ENCODE measurements at places on chromosomes 1 and 21.

DNA sequence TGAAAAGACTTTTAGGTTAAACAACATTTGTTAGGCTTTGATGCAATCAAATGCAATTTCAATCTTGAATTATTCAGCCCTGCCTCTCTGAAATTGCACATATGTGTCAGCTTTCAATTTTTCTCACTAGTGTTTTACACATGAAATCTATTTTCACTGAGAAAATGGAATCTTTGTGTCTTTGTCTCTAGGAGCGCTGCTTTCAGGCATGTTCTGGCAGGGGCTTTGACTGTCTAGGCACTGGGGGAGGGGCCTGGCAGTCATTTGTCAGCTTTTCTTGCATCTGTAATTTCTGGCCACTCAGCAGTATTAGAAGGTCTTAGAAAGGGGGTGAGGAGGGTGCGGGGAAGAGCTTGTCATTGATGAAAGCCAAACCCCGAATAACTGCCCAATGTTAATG, 264.4 kb downstream of the PTPRC start:
- peaks cover 55% of the 10 kb centered on the region for H3K36me3 ChIP-seq
- H3K27me3 ChIP-seq, result no peaks in the 10 kb centered on the region
- H3K27ac ChIP-seq, result peak overlapping the region; percentile 7
- no peak overlapping the region for H3K4me3 ChIP-seq
- no peak for DNase-seq
- peaks cover 42% of the 10 kb centered on the region for H3K4me1 ChIP-seq

GRCh38 chr1:76374086-76374485, 299.5 kb downstream of the ST6GALNAC3 start:
- DNase-seq, result no peak
- H3K27ac ChIP-seq, result no peak overlapping the region
- peaks cover 2% of the 10 kb centered on the region for H3K27me3 ChIP-seq
- H3K36me3 ChIP-seq, result no peaks in the 10 kb centered on the region
- H3K4me3 ChIP-seq, result no peak overlapping the region
- no peaks in the 10 kb centered on the region for H3K4me1 ChIP-seq

DNA sequence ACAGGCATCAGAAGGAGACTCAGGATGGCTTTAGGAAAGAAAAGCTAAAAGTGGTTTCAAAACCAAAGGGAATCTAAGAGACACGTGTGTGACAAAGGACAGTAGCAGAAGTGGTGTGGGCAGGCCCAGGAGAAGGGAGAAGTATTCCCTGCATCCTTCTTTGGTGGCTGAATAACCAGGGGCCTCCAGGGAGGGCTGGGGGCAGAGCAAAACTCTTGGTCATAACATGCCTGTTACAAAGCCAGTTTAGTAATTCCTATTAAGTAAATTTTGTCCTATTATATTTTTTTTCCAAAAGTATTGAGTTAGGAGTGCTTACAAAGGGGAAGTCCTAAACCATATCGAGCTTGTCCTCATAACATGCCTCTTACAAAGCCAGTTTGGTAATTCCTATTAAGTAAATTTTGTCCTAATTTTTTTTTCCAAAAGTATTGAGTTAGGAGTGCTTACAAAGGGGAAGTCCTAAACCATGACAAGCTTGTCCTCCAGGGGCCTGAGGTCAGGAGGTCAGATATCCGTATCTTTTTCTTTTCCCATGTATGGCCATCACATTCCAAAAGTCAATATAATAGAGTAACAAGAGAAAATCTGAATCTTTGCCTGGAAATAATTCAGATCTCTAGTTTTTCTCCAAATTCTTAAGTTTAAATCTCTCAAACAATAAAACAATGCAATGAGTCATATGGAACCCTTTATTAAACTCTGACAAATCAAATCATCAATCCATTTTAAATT, 509.2 kb downstream of the LTN1 start:
- DNase-seq, result no peak
- H3K36me3 ChIP-seq, result no peaks in the 10 kb centered on the region
- H3K27ac ChIP-seq, result no peak overlapping the region
- no peaks in the 10 kb centered on the region for H3K27me3 ChIP-seq

- no peak overlapping the region for H3K4me3 ChIP-seq
- no peaks in the 10 kb centered on the region for H3K36me3 ChIP-seq
- no peak for DNase-seq
- H3K27me3 ChIP-seq, result peaks cover 24% of the 10 kb centered on the region
- no peak overlapping the region for H3K27ac ChIP-seq
Observed at GRCh38 chr1:35668506-35668905, 27.2 kb upstream of the PSMB2 start.

GRCh38 chr1:7509598-7509997, 261.5 kb upstream of the VAMP3 start:
- H3K4me3 ChIP-seq, result no peak overlapping the region
- no peaks in the 10 kb centered on the region for H3K4me1 ChIP-seq
- H3K27me3 ChIP-seq, result no peaks in the 10 kb centered on the region
- no peak for DNase-seq
- no peaks in the 10 kb centered on the region for H3K36me3 ChIP-seq

- peaks cover 13% of the 10 kb centered on the region for H3K36me3 ChIP-seq
- H3K27ac ChIP-seq, result no peak overlapping the region
- no peak overlapping the region for H3K4me3 ChIP-seq
- no peak for DNase-seq
- peaks cover 3% of the 10 kb centered on the region for H3K4me1 ChIP-seq
Observed at GRCh38 chr1:167770127-167770526, 48.3 kb downstream of the MPZL1 start.

DNA sequence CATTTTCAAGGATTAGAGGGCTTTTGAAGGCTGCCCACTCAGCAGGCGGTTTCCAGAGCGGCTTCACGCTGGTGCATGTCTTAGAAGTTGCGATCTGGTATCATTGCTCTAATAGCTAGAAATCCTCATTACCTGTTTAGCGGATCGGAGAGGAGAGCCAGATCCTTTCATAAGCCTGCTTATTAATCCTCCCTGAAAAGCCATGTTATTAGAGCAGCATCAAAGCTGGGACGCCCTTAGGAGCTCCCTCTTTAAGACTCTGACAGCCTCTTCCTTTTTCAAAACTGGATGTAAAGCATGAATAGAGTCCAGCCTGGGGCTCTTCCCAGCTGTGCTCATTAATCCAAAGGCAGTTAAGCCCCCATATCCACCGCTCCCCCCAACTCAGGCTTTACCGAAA, 13.9 kb upstream of the CTSE start:
- no peaks in the 10 kb centered on the region for H3K36me3 ChIP-seq
- peaks cover 8% of the 10 kb centered on the region for H3K4me1 ChIP-seq
- H3K4me3 ChIP-seq, result no peak overlapping the region

DNA sequence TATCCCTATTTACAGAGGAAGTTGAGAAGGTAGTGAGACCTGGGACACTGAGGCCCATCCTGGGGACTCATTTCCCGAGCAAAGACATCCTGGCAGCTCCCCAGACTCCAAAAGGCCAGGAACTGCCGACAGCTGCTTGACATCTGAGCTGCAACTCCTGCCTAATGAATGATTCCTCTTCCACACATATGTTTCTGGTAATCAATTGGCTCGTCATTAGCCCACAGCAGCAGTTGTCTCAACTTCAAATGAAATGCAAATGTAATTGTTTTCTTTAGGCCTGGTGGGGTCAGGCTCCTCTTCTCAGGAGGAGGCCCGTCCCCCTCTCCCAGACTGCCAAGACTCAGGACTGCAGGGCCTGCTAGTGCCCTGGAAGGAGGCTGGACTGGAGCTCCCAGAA, 61.8 kb upstream of the DISP3 start:
- DNase-seq, result no peak
- H3K27ac ChIP-seq, result no peak overlapping the region
- H3K4me3 ChIP-seq, result no peak overlapping the region
- no peaks in the 10 kb centered on the region for H3K4me1 ChIP-seq

- DNase-seq, result no peak
- no peak overlapping the region for H3K27ac ChIP-seq
- H3K4me3 ChIP-seq, result no peak overlapping the region
- H3K4me1 ChIP-seq, result no peaks in the 10 kb centered on the region
- no peaks in the 10 kb centered on the region for H3K27me3 ChIP-seq
Observed at GRCh38 chr1:55636696-55637095, 421.5 kb upstream of the USP24 start.

DNA sequence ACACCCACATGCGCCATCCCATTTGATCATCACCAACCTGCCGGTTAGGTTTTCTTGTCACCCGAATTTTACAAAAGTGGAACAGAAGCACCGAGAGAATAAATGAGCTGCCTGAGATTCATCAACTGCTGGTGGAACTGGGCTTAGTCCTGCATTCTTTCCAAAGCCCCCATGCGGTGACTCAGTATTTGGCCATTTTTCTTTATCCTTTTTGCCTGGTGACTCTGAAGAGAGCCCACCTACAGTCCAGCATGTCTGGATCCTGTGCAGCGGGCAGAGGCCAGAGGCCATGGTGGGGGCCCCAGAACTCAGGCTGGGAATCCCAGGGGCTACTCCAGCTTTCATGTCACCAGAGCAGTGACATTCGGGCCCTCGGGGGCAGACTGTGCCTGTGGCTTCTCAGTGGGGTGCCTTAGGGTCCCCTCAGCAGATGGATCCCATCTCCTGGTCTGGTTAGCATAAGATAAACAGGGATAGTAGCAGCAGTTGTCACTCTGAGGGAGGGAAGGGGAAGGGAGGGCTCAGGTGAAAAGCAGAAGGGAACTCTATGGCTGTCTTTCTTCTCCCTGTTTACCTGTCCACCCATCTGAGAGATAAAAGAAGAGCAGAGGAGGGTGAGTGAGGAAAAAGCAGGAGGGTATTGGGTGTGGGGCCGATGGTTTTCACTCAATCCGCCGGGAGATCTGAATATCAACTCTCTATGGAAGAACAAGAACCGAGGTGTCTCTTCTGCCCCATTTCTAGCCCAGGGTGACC, 63.2 kb downstream of the KIF26B start:
- H3K27me3 ChIP-seq, result no peaks in the 10 kb centered on the region
- H3K4me1 ChIP-seq, result no peaks in the 10 kb centered on the region
- no peaks in the 10 kb centered on the region for H3K36me3 ChIP-seq
- H3K27ac ChIP-seq, result no peak overlapping the region
- no peak overlapping the region for H3K4me3 ChIP-seq

- H3K4me3 ChIP-seq, result no peak overlapping the region
- H3K27ac ChIP-seq, result no peak overlapping the region
- no peaks in the 10 kb centered on the region for H3K27me3 ChIP-seq
- peaks cover 33% of the 10 kb centered on the region for H3K36me3 ChIP-seq
- peaks cover 68% of the 10 kb centered on the region for H3K4me1 ChIP-seq
- DNase-seq, result no peak
Observed at GRCh38 chr1:54405898-54406293, 298 bp downstream of the SSBP3 start.

GRCh38 chr1:59238333-59238934, 58.5 kb upstream of the FGGY start:
- no peak for DNase-seq
- no peaks in the 10 kb centered on the region for H3K4me1 ChIP-seq
- H3K27me3 ChIP-seq, result peaks cover 6% of the 10 kb centered on the region
- H3K4me3 ChIP-seq, result no peak overlapping the region

DNA sequence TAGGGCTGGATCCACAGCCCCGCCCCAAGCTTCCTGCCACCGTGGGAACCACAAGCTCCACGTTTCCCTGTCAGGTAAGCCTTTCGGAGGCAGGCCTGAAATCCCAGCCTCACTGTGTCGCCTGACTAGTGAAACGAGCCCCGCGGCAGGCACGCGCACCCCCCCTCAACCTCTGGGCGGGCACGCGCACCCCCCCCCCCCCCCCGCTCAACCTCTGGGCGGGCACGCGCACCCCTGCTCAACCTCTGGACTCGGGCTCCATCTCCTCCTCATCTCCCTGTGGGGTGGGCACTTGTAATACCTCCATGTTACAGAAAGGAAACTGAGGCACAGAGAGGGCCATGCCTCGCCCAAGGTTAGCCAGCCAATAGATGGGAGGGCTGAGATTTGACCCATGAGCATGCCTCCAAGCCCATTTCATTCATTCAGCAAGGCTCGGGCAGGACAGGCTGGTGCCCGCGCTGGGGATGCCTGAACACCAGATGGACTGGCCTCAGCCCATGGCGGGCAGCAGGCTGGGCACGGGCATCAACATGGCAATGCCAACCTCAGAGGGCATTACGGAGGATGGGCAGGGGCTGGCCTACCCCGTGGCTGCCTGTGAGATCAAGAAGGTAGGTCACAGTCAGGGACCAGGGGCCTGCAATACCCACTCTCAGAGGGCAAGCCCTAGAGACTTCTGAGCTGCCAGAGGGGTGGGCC, 4.7 kb downstream of the CFAP410 start:
- DNase-seq, result no peak
- peaks cover 9% of the 10 kb centered on the region for H3K36me3 ChIP-seq
- H3K4me1 ChIP-seq, result peaks cover 9% of the 10 kb centered on the region
- H3K27me3 ChIP-seq, result no peaks in the 10 kb centered on the region

DNA sequence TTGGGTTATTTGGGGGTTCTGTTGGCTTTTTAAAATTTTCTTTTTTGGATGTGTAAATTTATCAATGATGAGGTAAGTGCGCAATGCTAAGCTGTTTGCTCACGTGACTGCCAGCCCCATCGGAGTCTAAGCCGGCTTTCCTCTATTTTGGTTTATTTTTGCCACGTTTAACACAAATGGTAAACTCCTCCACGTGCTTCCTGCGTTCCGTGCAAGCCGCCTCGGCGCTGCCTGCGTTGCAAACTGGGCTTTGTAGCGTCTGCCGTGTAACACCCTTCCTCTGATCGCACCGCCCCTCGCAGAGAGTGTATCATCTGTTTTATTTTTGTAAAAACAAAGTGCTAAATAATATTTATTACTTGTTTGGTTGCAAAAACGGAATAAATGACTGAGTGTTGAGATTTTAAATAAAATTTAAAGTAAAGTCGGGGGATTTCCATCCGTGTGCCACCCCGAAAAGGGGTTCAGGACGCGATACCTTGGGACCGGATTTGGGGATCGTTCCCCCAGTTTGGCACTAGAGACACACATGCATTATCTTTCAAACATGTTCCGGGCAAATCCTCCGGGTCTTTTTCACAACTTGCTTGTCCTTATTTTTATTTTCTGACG, 3.1 kb downstream of the OLIG2 start:
- H3K4me1 ChIP-seq, result peaks cover 13% of the 10 kb centered on the region
- H3K4me3 ChIP-seq, result peak overlapping the region; percentile 24
- peaks cover 74% of the 10 kb centered on the region for H3K27me3 ChIP-seq
- DNase-seq, result no peak
- peak overlapping the region; percentile 85 for H3K27ac ChIP-seq

DNA sequence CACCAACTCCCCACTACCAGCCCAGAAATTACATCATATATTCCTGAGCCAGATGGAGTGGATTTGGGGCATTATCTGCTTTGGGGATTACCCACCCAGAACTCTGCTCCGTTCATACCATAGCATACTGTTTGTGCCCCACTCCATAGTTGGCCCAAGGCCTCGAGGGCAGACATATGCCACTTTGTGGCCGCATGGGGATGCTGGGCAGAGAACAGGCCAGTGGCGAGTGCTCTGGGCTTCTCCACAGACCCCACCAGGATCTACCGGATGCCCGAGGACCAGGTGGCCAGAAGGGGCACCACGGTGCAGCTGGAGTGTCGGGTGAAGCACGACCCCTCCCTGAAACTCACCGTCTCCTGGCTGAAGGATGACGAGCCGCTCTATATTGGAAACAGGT, 68.0 kb upstream of the CNTN2 start:
- no peak overlapping the region for H3K27ac ChIP-seq
- no peak overlapping the region for H3K4me3 ChIP-seq
- H3K4me1 ChIP-seq, result peaks cover 2% of the 10 kb centered on the region
- peaks cover 5% of the 10 kb centered on the region for H3K27me3 ChIP-seq
- DNase-seq, result no peak

- no peak for DNase-seq
- no peaks in the 10 kb centered on the region for H3K4me1 ChIP-seq
- H3K36me3 ChIP-seq, result no peaks in the 10 kb centered on the region
Observed at GRCh38 chr1:237910834-237911233, 20.1 kb upstream of the ZP4 start.
